ENCODE measurements at places on chromosomes 5 and 9. TPM values are rescaled to one million over a fixed set of nuclear protein-coding genes. Genes with fewer than 3 reads are reported as not detected.

Gene GTF2H2
- total RNA-seq = 43.6 TPM

Gene GAS1
- total RNA-seq = 6.1 TPM

DNA sequence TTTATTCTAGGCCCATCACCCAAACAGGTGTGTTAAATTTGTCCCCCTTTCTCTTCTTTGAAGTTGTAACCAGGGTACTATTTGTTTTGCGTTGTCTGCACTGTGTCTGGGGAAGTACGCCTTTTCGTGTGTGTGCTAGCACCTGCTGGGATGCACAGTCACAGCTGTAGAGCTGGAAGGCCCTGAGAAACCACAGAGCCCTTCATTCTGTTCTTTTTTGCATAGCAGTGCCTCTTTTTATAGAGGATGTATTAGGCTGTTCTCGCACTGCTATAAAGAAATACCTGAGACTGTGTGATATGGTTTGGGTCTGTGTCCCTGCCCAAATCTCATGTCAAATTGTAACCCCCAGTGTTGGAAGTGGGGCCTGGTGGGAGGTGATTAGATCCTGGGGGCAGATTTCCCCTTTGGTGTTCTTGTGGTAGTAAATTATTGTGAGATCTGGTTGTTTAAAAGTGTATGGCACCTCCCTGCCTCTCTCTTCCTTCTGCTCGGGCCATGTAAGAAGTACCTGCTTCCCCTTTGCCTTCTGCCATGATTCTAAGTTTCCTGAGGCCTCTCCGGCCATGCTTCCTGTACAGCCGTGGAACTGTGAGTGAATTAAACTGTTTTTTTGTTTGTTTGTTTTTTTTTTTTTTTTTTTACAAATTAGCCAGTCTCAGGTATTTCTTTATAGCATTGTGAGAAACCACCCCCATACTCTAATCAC lies 14.0 kb downstream of the SEC61B start:
- no peak overlapping the region for H3K27ac ChIP-seq
- H3K27me3 ChIP-seq = no peaks in the 10 kb centered on the region
- no peak for DNase-seq

Gene SHOC1
- total RNA-seq = not detected

Gene SLCO6A1
- not detected for total RNA-seq
